CD4-positive, alpha-beta T cell treated with Interleukin-2 at 100 ng/mL for 4 hours (primary cell): ENCODE measurements at places on chromosomes 1 and 21.

DNA sequence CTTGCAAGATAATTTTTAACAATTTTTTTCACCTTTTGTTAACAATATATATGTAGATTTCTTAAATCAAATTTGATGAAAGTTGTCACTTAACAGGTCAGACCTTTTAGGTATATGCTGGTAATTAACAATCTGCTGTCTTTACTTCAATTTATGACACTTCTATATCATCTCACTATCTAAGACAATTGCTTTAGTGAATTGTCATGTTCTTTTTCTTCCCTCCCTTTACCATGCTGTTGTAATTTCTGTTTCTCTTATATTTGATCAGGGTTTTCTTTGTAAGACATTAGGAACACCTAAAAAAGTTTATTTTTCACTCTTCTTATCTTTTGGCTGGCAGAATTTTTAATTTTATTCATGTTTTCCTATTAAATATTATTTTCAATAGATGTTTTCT lies 2.0 kb downstream of the IFI16 start:
- DNase-seq, result no peak

GRCh38 chr21:38255571-38256117 lies 1.1 kb upstream of the KCNJ15 start:
- DNase-seq, result no peak

GRCh38 chr21:29436143-29436542 lies 137.4 kb downstream of the BACH1 start:
- peak; percentile 46 for DNase-seq

GRCh38 chr1:239804266-239804665 lies 287.4 kb upstream of the FMN2 start:
- DNase-seq, result no peak

DNA sequence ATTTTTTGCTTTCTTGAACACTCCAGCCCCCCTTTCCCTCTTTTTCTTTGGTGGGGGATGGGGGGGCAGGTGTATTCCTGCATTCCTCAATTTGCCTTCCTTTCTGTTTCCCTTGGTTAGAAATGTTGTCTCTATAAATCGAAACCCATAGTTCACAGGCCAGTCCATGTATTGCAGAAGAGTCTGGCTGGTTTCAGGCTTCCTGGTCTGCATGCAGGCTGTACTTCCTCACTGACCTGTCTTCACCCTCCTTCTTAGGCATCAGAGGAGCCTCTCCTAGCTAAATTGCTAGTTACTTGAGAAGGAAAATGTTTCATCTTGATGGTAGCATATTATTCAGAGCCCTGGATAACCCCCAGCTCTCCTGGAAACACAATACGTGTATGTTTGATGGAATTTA lies 140.0 kb downstream of the SPATA46 start:
- no peak for DNase-seq
